ENCODE measurements at places on chromosomes 13 and 19. TPM values are rescaled to one million over a fixed set of nuclear protein-coding genes. Genes with fewer than 3 reads are reported as not detected.

CFD gene
- total RNA-seq, result 1.4 TPM

SLITRK6 gene
- total RNA-seq, result not detected

PINLYP gene
- 0.18 TPM for total RNA-seq

IL17D gene
- total RNA-seq, result 4.2 TPM

NKG7 gene
- total RNA-seq, result not detected

HRC gene
- total RNA-seq, result not detected

C19orf85 gene
- not detected for total RNA-seq

BRCA2 gene
- 2.4 TPM for total RNA-seq

ZNF784 gene
- 3.1 TPM for total RNA-seq

WDR87 gene
- total RNA-seq, result not detected

ZNF439 gene
- total RNA-seq, result 2.6 TPM

CCDC70 gene
- not detected for total RNA-seq

LINGO3 gene
- not detected for total RNA-seq

ZNF491 gene
- 2.4 TPM for total RNA-seq
